Astrocyte of the spinal cord (primary cell): ENCODE measurements at places on chromosomes 2 and 18.

DNA sequence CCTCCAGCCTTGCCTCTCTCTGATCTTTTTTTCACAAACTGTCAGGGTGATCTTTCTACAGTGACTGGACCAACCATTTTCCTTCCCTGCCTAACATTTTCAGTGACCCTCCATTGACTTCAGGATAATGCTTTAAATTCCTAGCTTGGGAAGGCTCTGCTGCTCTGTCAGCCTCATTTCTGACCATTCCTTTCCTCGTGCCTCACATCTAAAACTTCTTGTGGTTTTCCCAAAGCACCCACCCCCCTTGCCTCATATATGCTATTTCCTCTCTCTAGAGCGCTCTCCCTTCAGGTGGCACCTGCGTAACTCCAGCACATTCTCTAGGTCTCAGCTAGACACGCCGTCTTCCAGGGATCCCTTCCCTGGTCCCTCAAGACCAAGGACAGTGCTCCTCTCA, 37.2 kb downstream of the DRC1 start:
- DNase-seq = no peak

DNA sequence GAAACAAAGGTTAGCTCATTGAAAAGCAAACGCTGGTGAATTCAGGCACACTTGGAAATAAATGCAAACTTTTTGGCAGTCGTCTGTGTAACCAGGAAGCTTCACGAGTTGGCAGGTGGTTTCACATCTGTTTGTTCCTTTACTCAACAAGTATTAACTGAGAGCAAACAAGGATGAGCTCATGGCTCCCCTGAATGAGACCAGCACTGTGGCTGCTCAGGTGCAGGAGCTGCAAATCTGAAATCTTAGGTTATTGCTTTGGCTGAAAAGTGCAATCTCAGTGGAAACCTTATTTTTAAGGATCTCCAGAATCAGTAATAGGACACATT, 46.3 kb downstream of the SH3RF3 start:
- no peak for DNase-seq

- no peak for DNase-seq
Measured at GRCh38 chr2:24912523-24912922, 7.5 kb downstream of the ADCY3 start.

GRCh38 chr2:211161236-211161635, 604.8 kb downstream of the CPS1 start:
- peak; percentile 10 for DNase-seq

DNA sequence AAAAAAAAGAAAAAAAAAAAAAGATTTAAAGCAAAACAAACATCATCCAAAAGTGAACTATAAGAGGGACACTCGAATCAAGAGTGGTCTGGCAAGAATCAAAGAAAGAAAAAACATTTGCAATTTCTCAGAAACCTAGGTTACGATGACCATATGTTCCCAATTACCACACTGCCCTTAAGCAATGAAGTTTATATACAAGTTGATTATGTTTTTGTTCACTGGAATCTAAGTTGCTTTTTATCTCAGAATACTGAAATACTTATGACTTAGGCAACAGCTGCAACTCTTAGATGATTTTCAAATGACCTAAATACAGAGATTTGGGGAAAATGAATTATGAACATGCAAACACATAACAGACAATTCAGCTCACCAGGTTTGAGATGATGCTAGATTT, 597.1 kb upstream of the CHAC2 start:
- DNase-seq = no peak

DNA sequence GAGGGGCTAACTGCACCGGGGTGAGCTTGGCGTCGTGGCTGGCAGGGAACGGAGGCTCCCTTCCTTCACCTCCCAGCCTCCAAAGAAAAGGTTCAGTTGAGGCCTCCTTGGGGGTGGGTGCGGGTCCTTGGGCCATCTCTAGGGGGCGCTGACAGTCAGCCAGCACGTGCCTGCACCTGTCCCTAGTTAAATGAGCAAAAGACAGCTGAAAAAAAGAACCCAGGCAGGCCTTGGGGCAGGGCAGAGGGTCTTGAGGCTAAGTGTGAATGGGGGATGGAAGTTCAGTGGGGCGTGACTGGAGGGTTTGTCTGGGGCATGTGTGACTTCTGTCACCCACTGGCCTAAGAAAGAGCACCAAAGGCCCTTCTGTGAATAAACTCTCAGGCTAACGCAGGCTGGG, 56.4 kb downstream of the ZFP36L2 start:
- no peak for DNase-seq

GRCh38 chr2:122535960-122536505, 780.6 kb downstream of the TSN start:
- no peak for DNase-seq

DNA sequence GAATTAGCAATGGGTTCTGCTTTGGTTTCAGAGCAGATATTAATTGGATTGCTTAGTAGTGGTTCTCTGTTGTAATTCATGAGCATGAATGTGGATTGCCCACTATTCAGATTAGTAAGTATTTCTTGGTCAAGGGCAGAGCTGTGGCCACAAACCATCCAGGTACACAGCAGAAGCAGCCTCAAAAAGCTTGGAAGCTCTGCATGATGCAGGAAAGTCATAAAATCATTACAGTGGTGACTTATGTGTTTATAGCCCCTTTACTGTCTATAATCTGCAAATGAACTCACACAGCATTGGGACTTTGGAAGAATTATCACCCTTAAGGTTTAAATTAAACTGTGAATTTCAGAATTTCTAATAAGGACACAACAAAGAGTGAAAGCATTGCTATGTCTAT, 1.9 kb upstream of the UGT1A1 start:
- DNase-seq = no peak

DNA sequence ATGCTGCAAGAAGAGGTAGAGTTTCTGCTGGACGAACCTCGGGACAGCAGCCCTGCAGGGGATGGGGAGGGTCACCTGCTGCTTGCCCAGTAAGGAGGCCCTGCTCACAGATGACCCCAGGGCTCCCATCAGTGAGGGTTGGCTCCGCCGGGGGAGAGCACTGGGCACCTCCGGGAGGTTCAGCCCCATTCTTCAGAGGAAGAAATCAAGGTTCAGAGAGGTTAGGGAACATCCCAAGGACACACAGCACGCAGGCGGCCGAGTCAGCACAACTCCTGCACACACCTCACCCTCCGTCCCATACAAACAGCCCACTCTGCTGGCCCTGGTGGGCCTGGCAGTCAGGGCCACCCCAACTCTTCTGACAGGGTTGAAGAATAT, 11.7 kb upstream of the CCDC74B start:
- no peak for DNase-seq

- no peak for DNase-seq
Measured at GRCh38 chr18:77263466-77263763, 13.8 kb downstream of the GALR1 start.

DNA sequence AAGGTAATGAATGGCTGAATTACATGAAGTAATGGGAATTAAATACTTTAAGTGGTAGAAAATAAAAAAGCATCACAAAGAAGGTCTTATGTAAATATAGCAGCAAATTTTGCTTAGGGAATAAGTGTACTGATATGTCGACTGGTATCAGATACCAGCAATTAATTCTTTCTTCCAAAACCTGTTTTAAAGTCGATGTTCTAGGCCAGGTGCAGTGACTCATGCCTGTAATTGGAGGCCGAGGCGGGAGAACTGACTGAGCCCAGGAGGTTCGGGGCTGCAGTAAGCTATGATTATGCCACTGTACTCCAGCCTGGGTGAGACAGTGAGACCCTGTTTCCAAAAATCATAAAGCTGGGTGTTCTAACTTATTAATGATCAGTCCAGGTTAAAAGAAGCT, 30.3 kb downstream of the SP3 start:
- DNase-seq = no peak

- DNase-seq = no peak
Measured at GRCh38 chr2:136486115-136486514, 279.2 kb upstream of the THSD7B start.
